ENCODE measurements at places on chromosomes 3 and 15.
A peak's percentile ranks its signal among the peaks of the same experiment; 100 is the strongest.

GRCh38 chr3:11536132-11536935 is 107.4 kb downstream of the VGLL4 start:
- DNase-seq: no peak

- peak; percentile 81 for DNase-seq
Measured at GRCh38 chr3:146469150-146470017, at the start of gene PLSCR2. PLSCR2 (minus strand) TSS chr3:146469561; CDS start chr3:146459904, 9,657 bp downstream.

- peak; percentile 83 for DNase-seq
Measured at GRCh38 chr15:75202251-75203016, 752 bp downstream of the C15orf39 start.

GRCh38 chr3:172543419-172543818 is 20.2 kb upstream of the TNFSF10 start:
- DNase-seq: no peak

- DNase-seq: no peak
Measured at GRCh38 chr3:36408146-36408545, 27.8 kb downstream of the STAC start.

GRCh38 chr3:40532252-40532651 is 7.5 kb downstream of the ZNF621 start:
- DNase-seq: no peak

- DNase-seq: no peak
Measured at GRCh38 chr15:78179286-78179840, 30.2 kb downstream of the IDH3A start.

- peak; percentile 56 for DNase-seq
Measured at GRCh38 chr3:139427283-139428060, 38.0 kb upstream of the COPB2 start.

- DNase-seq: no peak
Measured at GRCh38 chr3:113088616-113089015, 97.8 kb downstream of the GTPBP8 start.

DNA sequence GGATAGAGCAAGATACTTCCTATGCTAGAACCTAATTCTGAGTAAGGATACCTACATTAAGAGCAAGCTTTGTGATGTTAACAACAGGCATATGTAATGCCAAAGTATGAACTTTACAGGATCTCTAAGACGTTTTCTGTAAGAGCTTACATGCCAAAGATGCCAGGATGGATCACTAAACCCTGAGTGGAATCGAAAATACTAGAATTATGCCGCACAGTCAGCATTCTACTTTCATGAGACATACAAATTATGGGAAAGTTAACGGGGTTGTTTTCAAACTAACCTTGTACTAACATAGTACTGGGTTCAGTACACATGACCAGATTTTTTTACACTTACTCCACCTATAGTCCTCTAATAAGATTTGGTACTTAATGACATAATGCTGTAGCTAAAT is 55.1 kb downstream of the AAGAB start:
- no peak for DNase-seq

GRCh38 chr3:51002495-51002894 is 327.8 kb downstream of the DOCK3 start:
- DNase-seq: no peak

GRCh38 chr3:52196977-52197376 is 983 bp upstream of the ALAS1 start:
- no peak for DNase-seq

DNA sequence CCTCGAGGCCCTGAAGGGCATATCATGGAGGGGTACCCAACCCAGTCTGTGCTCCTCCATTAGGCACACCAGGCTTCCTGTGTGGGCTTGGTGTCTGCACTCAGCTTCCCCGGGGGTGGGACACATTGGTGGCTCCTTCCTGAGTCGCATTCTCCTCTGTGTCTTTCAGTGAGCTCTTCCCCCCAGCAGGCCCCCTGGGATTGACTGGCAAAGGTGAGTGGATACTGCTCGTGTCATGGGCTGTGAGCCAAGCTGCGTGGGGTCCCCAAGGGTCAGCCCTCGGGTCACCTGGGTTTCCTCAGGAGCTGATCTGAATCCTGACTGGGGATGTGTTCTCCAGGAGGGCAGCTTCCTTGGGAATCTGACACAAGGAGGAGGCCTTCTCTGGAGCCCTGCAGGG is 231.0 kb downstream of the SNRPN start:
- no peak for DNase-seq

DNA sequence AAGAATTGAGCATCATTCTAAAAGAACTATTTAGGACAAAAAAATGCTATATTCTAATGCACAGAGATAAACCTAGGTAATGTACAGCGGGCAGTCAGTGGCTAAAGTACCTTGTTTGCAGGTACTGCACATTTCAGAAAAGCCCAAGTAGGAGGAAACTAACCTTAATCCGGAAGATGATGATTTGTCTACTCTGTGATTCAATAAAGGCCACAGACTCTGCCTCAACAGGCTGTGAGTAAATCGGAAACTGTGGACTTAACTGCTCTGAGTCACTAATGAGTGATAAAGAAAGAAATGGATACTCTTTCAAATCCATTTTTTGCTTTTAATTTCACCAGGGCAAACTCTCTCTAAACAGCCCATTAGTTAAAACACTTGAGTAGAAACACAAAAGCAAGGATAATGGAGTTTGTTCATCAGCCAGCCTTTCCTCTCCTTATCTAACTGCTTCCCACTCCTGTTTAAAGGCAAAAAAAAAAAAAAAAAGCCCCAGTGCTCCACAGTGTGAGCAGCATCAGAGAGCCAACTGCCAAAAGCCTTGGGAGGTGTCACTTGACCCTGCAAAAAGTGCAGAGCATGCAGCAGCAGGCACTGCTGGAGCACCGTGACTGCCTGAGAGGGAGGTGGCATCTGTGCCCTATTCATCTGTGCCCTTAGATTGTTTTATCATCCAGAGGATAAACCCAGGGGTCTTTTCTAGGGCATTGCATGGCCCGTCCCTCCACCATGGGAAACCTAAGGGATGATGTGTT is 187.7 kb downstream of the SATB1 start:
- no peak for DNase-seq

GRCh38 chr3:113070072-113070640 is 79.4 kb downstream of the GTPBP8 start:
- DNase-seq: no peak

GRCh38 chr3:100463646-100464155 is 28.7 kb upstream of the TMEM45A start:
- DNase-seq: no peak

DNA sequence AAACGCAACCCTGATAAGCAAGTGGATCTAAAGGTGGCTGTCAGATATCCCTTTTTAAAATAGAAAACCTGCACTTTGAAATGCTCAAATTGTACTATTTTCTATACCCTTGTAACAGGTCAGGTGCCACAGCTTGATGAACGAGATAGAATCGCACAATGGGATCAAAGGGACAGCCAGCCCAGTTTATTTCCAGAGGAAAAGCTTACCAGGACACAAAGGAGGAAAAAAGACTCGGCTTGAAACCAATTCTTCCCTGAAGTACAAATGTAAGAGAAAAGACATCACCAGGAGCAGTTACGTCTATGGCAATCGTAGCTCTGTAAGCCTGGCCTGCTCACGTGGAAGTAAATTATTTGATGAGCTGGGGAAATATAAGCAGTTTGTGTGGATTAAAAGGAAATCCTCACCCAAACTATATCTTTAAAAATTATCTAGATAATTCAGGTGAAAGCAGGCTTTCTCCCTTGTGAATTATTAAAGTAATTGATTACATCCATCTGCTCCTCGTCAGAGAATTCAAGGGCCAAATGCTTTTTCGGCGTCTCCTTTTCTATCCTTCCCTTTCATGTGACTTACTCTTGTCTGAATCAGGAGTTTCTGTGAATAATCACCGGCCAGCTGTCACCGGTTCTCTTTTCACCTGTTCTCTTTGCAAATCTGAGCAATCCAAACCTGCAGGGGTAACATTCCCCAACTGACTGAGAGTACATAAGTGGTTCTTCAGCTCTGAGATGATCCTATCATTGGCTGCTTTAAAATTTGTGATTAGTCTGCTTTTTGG is 339.2 kb upstream of the ONECUT1 start:
- no peak for DNase-seq

- no peak for DNase-seq
Measured at GRCh38 chr15:69272891-69273290, 25.8 kb upstream of the PAQR5 start.

DNA sequence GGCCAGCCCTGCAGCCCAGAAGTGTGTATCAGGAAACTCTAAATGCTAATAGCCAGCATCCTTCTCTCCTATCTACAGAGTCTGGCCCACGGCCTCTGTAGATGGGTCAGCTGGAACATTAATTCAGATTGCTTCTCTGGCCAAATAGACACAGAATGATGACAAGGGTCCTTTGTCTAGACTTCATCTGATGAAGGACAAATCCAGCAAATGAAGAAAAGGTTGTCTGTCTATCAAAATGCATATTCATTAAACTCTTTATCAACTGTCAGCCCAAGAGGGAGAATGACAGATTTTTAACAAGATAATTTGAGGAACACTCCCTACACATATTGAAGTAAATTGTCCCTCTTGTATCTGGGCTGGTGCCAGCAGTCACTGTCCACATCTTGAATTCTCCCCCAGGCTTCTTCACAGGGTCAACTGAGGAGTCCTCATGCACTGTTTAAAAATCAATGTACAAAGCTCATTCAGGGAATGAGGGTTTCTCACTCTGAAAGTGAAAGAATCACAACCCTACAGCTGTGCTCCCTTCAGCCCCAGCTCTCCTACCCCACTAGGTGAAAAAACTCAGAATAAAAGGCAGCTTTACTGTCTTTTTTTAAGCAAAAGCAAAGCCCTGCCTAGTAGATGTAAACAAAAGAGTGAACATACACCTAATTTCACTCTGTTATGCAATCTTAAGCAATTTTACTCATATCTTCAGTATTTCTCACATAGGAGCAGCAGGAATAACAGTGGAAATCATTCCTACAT is 507.7 kb downstream of the IGSF11 start:
- DNase-seq: no peak

- no peak for DNase-seq
Measured at GRCh38 chr3:195156286-195156890, 114.6 kb downstream of the XXYLT1 start.

DNA sequence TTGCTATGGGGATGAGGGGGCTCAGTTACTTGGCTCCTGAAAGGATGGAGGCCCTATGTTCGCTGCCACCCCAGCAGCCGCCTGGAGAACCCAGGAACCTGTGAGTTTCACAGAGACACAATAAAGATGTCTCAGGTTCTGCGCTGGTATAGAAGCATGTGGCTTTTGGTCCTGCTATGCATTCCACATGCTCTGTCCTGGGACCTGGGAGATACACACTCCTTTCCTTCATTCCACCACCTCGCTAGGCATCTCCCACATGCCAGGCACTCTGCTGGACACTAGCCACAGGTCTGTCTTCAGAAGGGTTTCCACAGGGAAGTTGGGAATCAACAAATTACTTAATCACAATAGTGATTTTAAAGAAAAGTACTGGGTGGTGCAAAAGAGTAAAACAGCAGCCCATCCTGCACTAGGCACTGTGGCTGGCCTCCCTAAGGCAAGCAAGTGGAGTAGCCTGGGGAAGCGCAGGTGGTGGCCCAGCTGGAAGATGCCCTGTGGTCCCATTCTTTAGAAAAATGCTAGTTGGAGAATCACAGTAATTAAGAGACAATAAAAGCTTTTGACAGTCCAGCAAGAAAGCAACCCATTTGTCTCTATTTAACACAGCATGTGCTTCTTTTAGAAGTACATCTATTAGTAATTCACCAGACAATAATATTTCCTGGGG is 408.9 kb upstream of the WNT5A start:
- no peak for DNase-seq

- DNase-seq: no peak
Measured at GRCh38 chr3:42438193-42438592, 27.8 kb upstream of the LYZL4 start.

GRCh38 chr15:34266751-34267150 is 41.9 kb downstream of the EMC4 start:
- DNase-seq: no peak

GRCh38 chr3:40181182-40181581 is 128.3 kb upstream of the EIF1B start:
- no peak for DNase-seq

- DNase-seq: no peak
Measured at GRCh38 chr3:135690664-135691063, 274.9 kb upstream of the PPP2R3A start.

GRCh38 chr3:194777729-194778128 is 92.0 kb downstream of the FAM43A start:
- DNase-seq: no peak

- no peak for DNase-seq
Measured at GRCh38 chr3:127003601-127004280, 20.8 kb downstream of the PLXNA1 start.

GRCh38 chr3:149368201-149368673 is 9.2 kb downstream of the TM4SF1 start:
- DNase-seq: no peak

- DNase-seq: no peak
Measured at GRCh38 chr3:28376424-28376823, 27.8 kb upstream of the AZI2 start.
